ENCODE measurements at places on chromosomes 12 and 14.

DNA sequence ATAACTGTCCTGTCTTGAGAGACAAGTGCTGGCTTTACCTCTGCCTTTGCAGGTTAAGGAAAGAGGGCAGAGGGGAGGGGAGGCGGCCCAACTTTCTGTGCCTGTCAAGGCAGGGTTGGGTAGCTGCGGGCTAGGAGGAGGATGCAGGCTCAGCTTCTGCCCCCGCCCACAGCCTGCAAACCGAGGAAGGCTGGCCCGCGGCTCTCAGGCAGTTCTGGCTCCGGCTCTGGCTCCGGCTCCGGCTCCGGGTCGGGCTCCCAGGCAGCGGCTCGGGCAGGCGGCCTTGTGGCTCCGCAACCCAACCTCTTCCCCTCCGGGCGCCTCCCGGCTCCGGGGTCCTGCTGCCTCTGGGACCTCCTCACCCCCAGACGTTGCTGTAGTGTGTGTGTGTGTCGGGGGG lies 92.9 kb downstream of the TMEM30B start:
- DNase-seq = no peak

DNA sequence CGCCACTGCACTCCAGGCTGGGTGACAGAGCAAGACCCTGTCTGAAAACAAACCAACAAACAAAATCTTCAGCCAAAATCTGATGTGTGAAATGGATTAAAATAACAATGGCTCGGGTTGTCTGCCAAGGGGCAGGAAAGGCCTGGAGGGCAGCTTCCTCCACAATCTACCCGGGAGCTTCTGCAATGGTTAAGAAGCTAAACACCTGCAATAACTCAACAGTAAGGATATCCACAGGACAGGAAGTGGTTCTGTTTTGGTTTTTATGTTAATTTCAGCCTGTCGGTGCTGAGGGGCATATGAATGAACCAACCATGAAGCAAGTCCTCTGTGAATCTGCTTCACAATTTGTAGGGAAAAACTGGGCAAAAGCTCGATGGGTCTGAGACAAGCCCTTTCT lies 34.4 kb downstream of the RAD52 start:
- no peak for DNase-seq

- peak; percentile 98 for DNase-seq
Measured at GRCh38 chr14:75002392-75003249, at the start of gene EIF2B2. Gene EIF2B2, plus strand, starts transcription at chr14:75002921. Its CDS starts 70 bp downstream, at chr14:75002991.

- DNase-seq = no peak
Measured at GRCh38 chr12:129532082-129532481, 371.7 kb downstream of the TMEM132D start.

DNA sequence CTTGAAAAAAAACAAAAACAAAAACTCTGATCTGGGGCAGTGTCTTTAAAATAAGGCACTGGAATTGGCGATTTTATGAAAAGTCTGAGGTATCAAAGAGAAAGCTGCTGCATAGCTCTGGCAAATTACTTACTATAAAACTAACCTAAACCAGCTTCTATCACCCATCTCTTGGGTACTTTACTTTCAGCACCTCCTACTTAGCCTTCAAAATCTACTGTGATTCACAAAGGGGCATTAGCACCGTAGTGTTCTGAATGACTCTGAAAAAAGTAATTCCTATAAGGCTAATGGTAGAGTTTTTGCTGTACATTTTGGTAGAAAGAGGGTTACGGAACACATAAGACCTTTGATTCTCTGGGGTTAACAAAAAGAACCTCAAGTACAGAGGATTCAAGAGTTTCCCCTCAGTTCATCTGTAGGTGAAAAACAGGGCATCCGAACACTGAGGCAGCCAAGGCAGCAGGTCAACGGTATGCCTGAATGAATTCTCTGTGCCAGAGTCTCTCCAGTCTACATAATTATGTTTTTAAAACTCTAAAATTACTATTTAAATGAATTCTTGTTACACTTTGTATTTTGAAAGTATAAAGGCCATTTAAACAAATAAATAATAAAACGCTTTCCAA lies 101.5 kb downstream of the ELK3 start:
- no peak for DNase-seq

GRCh38 chr12:27246774-27247173 lies 2.7 kb downstream of the STK38L start:
- DNase-seq = no peak

DNA sequence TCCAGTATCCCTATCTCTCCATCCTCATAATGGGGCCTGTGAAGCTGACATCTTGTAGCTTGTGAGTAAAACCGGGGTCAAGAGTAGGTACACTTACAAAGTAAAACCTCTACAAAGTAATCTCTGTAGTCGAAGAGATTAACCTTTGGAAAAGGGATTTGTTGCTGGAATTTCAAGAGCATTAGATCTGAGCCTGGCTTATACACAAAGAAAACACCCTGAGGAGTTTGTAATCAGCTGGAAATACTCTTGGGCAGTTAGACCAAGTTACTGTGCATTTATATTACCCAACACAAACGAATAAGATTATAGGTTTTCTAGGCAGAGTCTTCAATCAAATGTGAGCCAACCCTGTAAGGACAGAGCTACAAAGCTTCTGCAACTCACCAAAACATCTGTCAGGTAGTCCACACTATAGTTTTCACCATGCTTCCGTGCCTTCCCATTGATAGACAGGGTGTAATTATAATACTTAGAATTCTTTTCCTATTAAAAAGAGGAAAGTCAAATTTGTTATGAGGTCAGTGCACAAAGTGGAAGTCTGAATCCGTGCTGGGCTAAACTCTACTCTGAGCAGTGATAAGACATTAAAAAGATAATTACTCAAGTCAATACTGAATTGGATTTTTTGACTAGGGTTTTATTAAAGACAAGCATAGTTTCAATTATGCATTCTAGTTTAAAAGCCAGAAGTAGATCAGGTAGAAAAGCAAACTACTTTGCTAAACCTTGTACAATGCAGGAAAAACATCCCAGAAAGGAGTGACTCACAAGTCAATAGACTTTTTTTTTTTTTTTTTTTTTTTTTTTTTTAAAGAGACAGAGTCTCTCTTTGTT lies 14.6 kb downstream of the GNS start:
- DNase-seq = no peak

GRCh38 chr12:124927201-124928094 lies 13.0 kb upstream of the UBC start:
- peak; percentile 93 for DNase-seq

- DNase-seq = no peak
Measured at GRCh38 chr12:56121204-56121870, 3.3 kb downstream of the ZC3H10 start.

DNA sequence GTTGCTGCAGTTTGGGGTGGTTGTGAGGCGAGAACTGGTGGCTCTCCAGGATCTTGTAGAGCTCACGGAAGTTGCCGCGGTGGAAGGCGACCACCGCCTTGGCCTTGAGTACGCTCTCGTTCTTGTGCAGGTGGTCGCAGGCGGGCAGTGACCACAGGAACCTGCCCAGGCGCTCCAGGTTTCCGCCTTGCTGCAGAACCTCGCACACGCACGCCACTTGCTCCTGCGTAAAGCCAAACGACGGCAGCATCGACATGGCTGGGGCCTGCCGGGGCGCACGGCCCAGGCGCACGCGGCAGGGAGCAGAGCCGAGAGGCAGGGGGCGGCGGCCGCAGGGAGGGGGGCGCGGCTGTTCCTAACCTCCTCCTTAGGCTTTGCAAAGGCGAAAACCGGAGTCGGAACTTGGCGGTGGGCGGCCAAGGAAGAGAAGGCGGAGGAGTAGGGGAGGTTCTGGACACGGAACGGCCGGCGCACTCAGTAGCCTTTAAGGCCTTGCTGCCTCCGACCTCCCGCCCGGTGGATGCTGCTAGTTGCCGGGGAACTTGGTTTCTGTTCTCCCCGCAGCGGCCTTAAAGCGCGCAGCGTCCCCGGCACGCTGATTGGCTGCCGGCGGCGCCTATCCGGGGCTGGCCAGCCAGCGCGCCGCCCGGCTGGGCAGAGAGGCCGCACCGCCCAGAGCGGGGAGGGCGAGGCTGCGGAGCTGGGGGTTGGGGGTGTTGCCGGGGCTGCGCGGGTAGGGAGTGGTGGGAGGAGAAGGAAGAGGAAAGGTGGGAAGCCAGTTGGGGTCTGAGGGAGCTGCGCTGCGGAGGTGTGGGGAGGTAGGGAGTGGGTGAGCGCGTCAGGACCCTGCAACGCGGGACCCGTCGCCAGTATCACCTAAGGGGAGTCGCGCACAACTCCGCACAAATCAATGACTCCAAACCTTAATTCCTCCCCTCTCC lies at the start of gene SIX1:
SIX1 (minus strand) TSS at position 544 of the 941 bp plus-strand sequence; CDS start at position 256, 288 bp downstream.
- DNase-seq = peak; percentile 12
